ENCODE measurements at places on chromosomes 4 and X.

DNA sequence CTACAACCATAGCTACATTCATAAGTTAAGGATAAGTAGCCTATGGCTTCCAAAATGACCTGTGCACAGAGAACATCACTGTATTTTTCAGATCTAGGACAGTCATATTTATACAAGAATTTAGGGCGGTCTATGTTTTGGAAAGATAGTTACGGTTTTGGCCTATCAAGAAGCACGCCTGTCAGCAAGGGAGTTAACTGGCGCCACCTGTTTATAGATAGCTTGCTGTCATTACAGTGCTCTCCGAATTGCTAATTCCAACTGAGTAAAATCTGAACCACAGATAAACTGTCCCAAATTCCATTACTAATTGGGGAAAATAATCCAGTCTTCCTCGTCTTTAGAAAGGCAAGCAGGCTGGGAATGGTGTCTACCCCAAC lies 646 bp downstream of the ABCB7 start:
- H3K36me3 ChIP-seq: no peaks in the 10 kb centered on the region
- H3K27ac ChIP-seq: peak overlapping the region; percentile 78
- H3K4me3 ChIP-seq: peak overlapping the region; percentile 63
- no peaks in the 10 kb centered on the region for H3K27me3 ChIP-seq

- no peak for DNase-seq
- H3K27ac ChIP-seq: no peak overlapping the region
- no peak overlapping the region for H3K4me3 ChIP-seq
- no peaks in the 10 kb centered on the region for H3K27me3 ChIP-seq
These were observed 58.2 kb upstream of the DKK2 start for GRCh38 chr4:107094332-107094731.

- no peaks in the 10 kb centered on the region for H3K27me3 ChIP-seq
- H3K4me3 ChIP-seq: peak within 1 kb of the TSS; percentile 75
- no peaks in the 10 kb centered on the region for H3K36me3 ChIP-seq
- H3K27ac ChIP-seq: peak within 1 kb of the TSS; percentile 96
These were observed at the start of gene REST for GRCh38 chr4:56907489-56908205. TSS of gene REST (plus strand) at chr4:56907900. CDS start at chr4:56910639, 2,739 bp downstream.

DNA sequence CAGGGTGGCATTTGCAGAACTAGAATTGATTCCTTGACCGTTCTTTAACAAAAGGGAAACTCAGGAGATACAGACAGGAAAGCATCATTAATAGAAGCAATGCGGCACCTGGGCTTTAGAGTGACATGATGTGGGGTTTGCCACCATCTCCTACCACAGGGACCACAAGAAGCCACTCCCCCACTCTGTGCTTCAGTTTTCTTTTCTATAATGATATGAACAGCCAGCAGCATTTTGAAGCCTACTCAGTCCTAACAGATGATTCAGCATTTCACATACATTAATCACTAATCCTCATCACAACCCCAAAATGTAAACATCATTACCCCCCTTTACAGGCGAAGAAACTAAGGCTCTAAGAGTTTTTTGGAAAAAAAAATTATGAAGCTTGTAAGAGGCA lies 22.9 kb downstream of the CCDC149 start:
- no peaks in the 10 kb centered on the region for H3K27me3 ChIP-seq
- H3K27ac ChIP-seq: no peak overlapping the region
- no peaks in the 10 kb centered on the region for H3K36me3 ChIP-seq
- no peaks in the 10 kb centered on the region for H3K4me1 ChIP-seq

DNA sequence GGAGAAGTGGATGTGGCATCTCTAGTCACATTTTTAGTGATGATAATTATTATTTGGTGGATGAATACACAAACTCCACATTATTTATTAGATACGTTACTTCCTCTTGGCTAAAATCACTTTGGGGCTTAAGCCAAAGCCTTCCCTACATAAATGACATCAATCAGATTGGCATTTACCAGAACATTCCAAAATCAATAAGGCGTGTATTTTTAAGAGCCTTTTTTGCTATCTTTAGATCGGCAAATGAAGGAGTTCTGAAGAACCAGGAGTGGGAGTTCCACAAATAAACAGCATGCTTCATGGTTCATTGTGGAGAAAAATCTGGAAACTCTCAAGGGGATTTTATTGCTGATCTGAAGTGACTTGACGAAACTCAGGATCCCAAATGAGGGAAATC lies 89.7 kb downstream of the AMELX start:
- H3K27ac ChIP-seq: peak overlapping the region; percentile 41
- no peak for DNase-seq
- H3K4me3 ChIP-seq: no peak overlapping the region

GRCh38 chrX:39360101-39360500 lies 558.8 kb downstream of the MID1IP1 start:
- H3K36me3 ChIP-seq: no peaks in the 10 kb centered on the region
- no peak for DNase-seq
- H3K27ac ChIP-seq: no peak overlapping the region

DNA sequence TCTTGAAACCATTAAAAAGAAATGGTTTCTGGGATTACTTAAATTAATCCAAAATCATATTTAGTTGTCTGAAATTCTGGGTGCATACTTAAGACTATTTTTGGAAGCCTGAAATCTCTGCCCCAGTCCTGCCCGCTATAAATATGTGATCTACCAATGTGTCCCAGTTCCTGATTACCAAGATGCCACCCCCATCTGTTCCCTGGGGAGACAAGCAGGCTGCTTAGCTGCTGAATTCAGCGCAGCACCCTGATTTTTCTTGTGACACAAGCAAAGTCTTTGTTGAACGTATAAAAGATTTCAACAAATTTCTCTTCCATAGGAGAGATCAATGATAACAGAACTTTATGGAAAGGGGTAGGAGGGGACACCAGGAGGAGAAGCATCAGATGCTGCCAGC lies 100.6 kb upstream of the PRPS2 start:
- DNase-seq: no peak
- no peaks in the 10 kb centered on the region for H3K4me1 ChIP-seq
- no peaks in the 10 kb centered on the region for H3K36me3 ChIP-seq
- no peak overlapping the region for H3K27ac ChIP-seq

DNA sequence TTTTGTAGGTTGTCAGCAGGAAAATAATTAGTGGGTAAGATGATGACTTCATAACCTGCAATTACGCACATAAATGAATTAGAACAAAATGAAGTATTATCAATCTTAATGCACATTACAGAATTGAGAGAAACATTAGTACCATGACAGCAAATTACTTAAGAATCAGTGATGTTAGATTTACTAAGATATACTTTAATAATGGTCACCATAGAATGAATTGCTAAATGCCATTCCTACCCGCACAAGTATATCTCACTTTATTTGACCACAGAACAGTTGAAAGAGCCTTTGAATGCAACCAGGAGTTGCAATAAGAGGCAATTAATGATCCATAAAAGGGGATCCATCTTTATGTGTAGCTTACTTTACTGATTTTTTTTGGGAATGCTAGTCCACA lies 816.4 kb upstream of the AGA start:
- no peaks in the 10 kb centered on the region for H3K27me3 ChIP-seq
- H3K36me3 ChIP-seq: no peaks in the 10 kb centered on the region
- no peaks in the 10 kb centered on the region for H3K4me1 ChIP-seq

- no peaks in the 10 kb centered on the region for H3K4me1 ChIP-seq
- no peaks in the 10 kb centered on the region for H3K27me3 ChIP-seq
- H3K4me3 ChIP-seq: no peak overlapping the region
- DNase-seq: no peak
- no peaks in the 10 kb centered on the region for H3K36me3 ChIP-seq
These were observed 35.2 kb downstream of the ACSL4 start for GRCh38 chrX:109697855-109698254.

GRCh38 chr4:54547299-54548097 lies 110.3 kb upstream of the KIT start:
- no peak overlapping the region for H3K4me3 ChIP-seq
- H3K27ac ChIP-seq: no peak overlapping the region
- peaks cover 20% of the 10 kb centered on the region for H3K4me1 ChIP-seq
- no peaks in the 10 kb centered on the region for H3K27me3 ChIP-seq
- no peak for DNase-seq

DNA sequence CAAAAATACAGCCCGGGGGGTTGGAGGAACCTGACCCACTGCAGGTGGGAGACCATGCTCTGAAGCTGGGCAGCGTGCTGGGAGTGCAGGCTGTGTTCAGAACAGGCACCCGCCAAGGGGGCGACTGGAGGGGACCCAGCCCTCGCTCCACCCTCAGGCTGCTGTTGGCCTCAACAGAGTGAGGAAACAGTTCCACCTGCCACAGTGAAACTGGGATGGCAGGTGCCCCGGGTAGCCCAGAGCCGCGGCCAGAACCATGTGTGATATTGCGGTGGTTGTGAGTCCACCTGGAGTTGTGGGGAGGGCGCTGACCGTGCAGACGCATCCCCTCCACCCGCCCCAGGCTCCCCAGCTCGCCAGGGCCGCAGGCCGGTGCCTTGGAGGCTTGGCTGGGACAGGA lies 45.7 kb upstream of the PSAPL1 start:
- H3K4me1 ChIP-seq: no peaks in the 10 kb centered on the region
- no peaks in the 10 kb centered on the region for H3K36me3 ChIP-seq
- no peak overlapping the region for H3K27ac ChIP-seq
- DNase-seq: no peak
- H3K27me3 ChIP-seq: no peaks in the 10 kb centered on the region
